ENCODE measurements at places on chromosomes 2 and 18.

DNA sequence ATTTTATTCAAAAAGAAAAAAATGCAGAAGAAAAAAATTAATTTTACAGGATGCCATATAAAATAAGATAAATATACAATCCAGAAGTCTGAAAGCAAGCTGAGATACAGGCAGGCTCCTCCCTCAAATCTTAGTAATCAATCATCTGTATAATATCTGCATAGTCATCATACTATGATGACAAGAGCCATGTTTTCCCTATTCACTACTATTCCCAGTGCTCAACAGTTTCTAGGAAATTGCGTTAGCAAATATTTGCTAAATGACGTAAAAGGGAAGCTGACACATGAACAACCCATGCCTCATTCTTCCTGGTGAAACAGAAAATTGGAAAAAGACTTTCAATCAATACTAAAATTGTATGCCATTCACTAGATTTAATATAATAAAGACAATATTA is 793.2 kb downstream of the SUCLG1 start:
- no peak for DNase-seq

DNA sequence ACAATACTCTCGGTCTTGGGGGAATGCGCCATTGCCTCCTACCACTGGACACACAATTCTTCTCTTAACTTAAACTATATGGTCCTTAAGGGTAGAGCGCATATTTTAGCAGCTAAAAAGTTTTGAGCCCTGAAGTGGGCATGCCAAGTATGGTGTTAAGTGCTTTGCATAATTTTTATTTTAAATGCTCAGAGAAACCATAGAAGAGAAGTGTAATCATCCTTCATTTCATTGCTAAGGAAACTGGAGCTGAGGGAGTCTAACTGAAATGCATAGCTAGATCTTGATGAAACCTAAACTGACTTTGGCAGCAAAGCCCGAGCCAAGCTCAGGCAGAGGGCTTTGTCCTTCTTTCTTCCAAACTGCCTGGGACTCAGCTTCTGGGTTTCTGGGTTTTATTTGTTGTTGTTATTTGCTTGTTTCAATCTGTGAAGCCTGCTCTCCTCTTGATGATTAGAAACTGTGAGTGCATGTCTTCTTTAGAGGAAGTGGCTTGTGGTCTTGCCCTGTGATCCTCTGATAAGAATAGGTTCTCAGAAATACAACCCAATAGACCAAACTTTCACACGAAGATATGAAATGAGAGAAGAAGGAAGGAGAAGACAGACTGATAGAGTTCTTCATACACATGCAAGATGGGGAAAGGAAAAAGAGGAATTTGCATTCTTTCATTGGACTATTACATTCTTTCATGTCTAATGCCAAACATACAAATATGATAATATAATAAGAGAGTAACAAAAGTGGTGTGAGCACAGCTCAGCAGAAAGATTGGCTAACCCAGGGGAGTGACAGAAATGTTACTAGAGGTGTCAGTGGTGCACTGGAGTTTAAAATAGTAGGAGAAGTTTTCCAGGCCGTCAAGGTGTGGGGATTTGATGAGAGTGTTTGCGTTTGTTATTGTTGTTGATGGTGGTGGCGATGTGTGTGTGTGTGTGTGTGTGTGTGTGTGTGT is 7.5 kb upstream of the RNF144A start:
- no peak for DNase-seq

GRCh38 chr18:12769644-12770440 is 67.0 kb downstream of the PSMG2 start:
- DNase-seq, result no peak

DNA sequence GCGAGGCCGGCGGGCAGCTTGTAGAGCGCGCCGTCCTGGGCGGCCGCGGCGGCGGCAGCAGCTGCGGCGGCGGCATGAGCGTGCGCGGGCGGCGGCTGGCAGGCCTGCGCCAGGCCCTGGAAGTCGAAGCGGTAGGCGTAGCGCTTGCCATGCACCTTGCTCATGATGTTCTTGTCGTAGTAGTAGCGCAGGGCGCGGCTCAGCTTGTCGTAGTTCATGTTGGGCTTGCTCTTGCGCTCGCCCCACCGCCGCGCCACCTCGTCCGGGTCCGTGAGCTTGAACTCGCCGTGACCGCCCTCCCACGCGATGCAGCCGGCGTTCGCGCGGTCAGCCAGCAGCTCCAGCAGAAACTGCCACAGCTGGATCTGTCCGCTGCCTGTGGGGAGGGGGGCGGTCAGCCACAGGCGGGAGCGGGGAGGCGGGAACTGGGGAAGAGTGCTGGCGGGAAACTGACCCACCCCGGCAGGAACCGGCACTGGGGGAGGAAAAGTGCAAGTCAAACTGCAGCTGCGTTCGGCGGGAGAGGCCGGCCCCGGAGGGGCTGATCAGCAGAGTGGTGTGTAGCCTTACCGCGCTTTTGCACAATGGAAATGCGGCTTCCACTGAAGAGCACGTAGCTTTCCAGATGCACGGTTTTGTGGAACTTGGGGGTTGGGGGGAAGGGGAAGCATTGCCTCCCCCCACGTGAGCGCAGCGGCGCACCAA is 3.0 kb downstream of the FEV start:
- DNase-seq, result no peak

DNA sequence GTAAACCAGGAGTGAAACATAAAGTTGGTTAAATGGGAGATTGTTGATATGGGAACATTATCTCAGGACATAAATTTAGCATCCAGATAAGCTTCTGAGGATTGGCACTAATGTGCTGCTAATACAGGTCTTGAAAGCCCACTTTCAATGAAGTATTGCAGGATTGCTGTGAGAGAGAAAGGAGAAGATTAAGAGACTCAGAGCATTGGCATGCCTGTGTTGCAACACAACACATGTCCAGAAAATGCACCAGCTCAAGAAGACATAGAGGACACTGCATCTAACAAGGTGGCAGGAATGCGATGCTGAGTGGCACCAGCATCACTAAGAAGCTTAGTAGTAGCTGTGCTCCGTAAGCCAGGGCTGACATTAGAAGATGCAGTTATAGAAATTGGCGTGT is 728.9 kb downstream of the SUCLG1 start:
- DNase-seq, result no peak

DNA sequence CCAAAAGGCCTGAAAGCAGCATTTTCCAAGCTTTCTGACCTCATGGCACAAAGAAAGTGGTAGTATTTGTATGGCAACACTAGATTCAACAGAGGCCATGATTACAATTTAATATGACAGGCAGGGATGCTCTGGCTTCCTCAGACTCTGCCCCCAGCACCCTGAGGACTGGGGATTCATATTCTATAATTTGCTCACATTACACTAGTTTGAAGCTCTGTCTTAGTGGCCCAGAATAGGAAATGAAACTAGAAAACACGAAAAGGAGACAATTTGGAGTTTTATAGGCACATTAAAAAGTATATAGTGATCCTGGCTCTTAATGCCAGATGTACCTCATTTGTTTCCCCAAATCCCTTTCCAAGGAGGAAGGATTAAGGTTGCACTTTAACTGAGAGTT is 173.0 kb upstream of the STK17B start:
- DNase-seq, result no peak

GRCh38 chr2:220885593-220885992 is 686.5 kb downstream of the EPHA4 start:
- DNase-seq, result no peak

DNA sequence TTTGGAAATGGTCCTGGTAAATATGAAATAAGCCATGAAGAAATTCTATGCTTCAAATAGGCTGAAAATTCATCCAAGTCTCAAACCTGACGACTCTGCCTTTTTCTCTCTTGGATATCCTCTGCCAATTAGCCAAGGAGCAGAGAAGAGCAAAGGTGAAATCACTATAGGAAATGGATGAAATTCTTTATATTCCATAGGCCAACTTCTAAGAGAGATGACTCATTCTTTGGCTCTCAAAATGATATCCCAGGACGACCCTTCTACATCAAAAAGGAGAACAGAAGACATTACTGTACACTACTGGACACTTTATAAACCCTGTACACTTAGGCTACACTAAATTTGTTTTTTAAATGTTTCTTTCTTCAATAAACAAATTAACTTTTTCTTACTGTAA is 22.7 kb downstream of the PDE1A start:
- no peak for DNase-seq

DNA sequence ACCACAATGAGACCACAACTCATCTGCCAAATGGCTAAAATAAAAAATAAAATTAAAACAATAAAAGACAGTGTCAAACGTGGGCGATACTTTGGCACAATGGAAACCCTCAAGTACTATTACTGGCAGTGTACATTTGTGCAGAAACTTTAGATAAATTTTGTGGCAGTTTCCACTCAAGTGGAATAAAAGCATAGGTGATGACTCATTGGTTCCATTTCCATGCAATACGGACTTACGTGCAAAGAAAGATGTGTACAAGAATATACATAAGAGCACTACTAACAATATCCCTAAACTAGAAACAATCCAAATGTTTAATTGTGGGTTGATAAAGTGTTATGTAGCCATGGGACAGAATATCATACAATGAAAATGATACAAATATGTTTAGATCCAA is 259.0 kb upstream of the HNMT start:
- no peak for DNase-seq

DNA sequence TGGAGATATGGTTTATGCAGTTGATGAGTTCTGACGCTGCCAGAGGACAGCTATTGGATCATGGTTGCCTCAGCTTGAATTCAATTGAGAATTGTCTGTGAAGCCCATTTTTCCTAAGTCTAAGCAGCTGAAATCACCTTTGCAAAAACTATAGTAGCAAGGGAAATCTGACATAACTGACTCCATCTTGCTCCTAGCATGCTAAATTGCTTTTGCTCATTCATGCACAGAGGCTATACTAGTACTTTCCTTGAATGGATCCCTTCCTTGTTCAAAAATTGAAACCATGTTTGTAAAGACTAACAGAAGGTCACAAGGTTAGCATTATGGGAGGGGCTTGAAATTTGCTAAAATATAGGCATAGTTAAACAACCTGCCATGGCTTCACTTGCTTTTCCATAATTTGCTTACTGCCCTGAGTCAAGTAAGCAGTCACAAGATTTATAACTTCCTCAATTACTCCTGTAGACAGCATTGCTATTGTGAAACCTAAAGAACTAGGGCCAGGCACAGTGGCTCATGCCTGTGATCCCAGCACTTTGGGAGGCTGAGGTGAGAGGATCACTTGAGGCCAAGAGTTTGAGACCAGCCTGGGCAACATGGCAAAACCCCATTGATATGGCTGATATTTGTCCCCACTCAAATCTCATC is 41.2 kb downstream of the CHRNA1 start:
- no peak for DNase-seq

DNA sequence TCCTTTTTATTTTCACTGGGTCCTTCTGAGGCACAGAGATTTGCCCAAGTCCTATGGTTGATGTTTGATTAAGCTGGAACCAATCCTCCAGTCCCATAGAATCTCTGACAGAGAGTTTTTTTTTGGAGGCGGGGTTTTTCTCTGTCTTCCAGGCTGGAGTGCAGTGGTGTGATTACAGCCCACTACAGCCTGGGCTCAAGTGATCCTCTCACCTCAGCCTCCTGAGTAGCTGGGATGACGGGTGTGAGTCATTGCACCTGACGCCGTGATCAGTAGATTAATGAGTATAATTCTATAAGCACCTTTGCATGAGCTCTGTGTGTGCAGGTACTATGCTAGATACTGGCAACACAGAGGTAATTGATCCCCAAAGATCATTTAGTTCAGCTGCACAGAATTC is 15.3 kb upstream of the TRPM8 start:
- DNase-seq, result no peak

DNA sequence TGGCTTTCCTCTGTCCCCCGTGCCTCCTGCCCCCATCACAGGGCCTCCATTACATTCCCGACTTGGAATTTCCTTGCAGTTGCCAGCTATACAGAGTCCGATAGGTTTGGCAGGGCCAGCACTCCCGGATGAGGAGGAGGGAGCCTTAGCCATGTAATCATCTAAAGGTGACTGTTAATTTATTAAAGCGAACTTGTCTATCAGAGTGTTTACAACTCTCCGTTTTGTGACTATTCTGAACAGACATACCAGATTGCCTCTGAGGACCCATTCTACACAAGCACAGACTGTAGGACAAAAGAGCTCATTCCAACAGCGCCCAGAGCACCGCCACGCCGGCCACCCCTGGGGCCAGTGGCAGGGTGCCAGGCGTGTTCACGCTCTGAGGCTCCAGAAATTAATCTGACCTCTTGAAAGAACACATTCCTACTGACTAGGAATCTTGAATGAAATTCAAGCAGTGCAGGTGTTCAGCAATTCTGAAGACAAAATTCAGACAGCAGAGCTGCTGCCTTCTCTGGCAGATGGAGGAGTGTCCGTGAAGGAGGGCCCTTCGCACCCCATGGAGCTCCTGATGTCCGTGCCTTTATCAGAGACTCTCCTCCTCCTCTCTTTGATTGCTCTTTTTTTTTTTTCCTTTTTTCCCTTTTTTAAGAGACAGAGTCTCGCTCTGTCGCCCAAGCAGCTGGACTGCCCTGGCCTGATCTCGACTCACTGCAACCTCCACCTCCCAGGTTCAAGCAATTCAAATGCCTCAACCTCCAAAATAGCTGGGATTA is 58.1 kb upstream of the RALBP1 start:
- peak; percentile 82 for DNase-seq

- DNase-seq, result no peak
These were observed 73.9 kb downstream of the LBH start for GRCh38 chr2:30305235-30305634.

GRCh38 chr18:77148289-77148688 is 15.7 kb upstream of the MBP start:
- DNase-seq, result no peak

GRCh38 chr18:11700876-11701275 is 11.8 kb downstream of the GNAL start:
- no peak for DNase-seq

GRCh38 chr2:134372611-134373131 is 118.8 kb downstream of the MGAT5 start:
- no peak for DNase-seq

DNA sequence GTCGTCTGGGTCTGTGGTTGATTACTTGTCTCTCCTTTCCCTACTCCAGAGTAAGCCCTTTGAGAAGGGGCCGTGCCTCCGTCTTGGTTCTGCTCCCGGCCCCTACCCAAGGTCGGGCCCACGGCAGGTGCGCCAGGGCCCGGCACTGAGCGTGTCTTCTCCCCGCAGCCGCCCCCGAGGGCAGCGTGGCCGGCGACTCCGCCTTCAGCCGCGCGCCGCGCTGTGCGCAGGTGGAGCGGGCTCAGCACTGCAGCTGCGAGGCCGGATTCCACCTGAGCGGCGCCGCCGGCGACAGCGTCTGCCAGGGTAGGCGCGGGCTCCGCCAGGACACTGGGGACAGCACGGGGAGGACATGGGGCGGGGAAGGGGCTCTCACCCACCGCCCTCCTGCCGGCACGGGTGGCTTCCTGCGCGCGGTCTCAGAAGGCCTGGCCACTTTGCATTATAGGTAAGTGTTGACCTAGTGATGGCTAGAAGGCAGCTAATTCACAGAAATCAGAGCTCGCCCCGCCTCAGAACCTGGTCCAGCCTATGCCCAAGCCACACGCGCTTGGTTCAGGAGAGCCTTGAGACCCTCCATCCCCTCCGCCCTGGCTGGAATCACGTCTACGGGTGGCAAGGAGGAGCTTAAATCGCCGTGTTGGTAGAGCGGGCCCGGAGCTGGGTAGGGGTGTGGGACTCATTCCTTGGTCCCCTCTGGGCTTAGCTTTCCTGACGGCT is 43.5 kb downstream of the FBLN7 start:
- no peak for DNase-seq
